Left renal cortex interstitium (tissue), 4 donors: ENCODE measurements at places on chromosomes 2 and 18. TPM values are rescaled to one million over a fixed set of nuclear protein-coding genes. Genes with fewer than 3 reads are reported as not detected.

DNA sequence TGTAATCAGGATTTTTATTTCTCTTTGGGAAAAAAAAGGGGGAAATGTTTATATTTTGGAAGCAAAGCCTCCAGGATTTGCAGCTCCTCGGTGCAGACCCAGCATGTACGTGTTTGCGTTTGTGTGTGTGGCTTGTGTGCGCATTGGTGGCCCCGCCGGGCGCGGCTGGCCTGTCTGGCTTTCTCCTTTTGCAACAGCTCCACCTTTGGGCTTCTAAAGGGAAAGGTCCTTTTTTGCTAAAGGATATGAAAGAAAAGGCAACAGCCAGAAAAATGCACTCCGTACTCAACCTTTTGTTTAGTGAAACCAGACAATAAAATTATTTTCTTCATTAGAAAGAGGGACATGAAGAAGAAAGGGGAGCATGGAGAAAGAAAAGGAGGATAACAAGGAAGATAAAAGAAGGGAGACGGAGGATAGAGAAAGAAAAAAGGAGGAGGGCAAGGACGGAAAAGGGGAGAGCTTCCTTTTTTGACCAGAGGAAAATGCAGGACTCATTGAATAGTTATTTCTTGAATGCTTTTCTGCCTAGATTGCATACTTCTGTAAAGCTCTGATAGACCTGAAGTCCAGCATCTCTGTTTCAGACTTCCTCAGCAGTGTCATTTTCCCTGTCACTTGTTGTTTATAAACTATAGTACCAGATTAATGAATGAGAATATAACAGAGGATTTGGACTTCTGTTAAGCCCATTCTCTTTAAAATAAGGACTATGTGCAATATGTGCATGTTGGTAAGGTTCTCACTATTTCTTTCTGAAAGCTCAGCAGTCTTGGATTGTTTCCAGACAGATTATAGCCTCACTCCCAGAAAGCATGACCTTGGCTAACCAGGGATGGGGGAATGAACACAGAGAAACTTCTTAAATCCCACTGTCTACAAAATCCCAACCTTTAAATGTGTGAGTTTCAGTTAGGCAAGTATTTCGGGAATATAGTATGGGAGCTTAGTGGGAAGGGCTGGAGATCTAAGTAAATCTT is 563.1 kb upstream of the PIK3C3 start:
- DNase-seq: peak; percentile 30

- DNase-seq: no peak
These were observed 90.0 kb upstream of the TAF1B start for GRCh38 chr2:9753276-9753600.

GRCh38 chr18:40088130-40088529 is 1866.9 kb upstream of the PIK3C3 start:
- DNase-seq: no peak

ALPG gene
- polyA plus RNA-seq: not detected

DNA sequence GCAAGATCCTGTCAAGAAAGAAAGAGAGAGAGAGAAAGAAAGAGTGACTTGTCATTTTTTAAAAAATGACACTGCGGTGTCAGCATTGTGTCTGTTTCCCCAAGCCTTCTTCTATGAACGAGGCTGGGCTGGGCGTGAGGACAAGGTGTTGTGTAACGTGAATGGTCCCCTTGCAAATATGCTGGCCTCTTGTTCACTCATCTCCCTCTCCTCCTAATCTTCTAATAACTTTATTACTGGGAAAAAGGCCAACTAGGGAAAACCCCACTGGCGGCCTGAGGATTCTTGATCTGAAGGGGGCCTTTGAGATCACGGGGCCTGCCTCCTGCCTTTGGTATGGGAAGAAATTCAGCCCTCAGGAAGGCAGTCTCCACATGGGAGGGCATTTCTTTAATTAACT is 163.1 kb downstream of the MIB1 start:
- no peak for DNase-seq

SNRNP27 gene
- 67.6 TPM for polyA plus RNA-seq

GRCh38 chr2:178211943-178212342 is 17.6 kb downstream of the OSBPL6 start:
- DNase-seq: no peak

INO80B gene
- 25.3 TPM for polyA plus RNA-seq

PRPF40A gene
- polyA plus RNA-seq: 128 TPM
